ENCODE measurements at places on chromosomes 5 and 9. TPM values are rescaled to one million over a fixed set of nuclear protein-coding genes. Genes with fewer than 3 reads are reported as not detected.

The SRP19 gene
- 63.5 TPM for total RNA-seq

The PAXX gene
- total RNA-seq = 66.2 TPM

The SPZ1 gene
- total RNA-seq = not detected

The ARID3C gene
- not detected for total RNA-seq

The COL23A1 gene
- total RNA-seq = 0.18 TPM

The PITX1 gene
- 117 TPM for total RNA-seq

The QRFP gene
- not detected for total RNA-seq

DNA sequence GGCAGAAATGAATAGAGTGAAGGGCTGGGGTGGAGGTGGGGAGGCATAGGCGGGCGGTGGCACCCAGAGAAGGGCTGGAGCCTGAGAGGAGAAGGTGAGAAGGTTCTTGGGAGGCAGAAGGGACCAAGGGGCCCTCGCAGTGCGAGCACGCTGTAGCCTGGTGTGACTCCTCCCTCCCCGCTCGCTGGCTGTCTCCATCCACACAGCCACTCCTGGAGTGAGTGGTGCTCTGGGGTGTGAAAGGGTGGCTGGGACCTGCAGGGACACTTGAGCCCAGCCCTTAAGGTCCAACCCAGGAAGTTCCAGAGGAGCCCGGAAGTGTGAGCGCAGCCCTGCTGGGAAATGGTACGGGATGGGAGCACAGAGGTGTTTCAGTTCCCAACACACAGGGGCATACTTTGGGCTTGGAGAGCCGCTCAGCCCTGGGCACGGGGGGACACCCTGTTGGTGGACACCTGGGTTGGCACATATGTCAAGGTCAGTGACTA is 9.3 kb upstream of the SCGB3A1 start:
- H3K4me3 ChIP-seq = no peak overlapping the region
- DNase-seq = no peak
- H3K27ac ChIP-seq = no peak overlapping the region

DNA sequence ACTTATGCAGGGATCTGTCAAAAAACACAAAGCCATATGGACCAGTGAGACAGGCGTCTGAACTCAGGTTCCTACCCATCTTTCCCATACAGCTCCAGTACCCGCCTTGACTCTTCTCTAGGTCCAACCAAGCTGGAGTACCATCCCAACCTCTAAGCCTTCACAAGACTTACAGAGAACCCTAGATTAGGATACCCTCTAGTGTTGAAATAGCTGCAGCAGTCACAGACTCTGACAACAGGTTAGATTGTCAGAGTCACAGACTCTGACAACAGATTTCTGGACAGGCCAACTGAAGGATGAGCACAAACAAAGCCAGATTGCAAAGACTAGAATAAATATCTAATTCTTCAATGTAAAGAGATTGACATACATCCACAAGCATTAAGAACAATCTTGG is 266.1 kb downstream of the GRIA1 start:
- DNase-seq = no peak
- 0 out of 2 replicates have a peak, but pooled peaks cover 8% of the 10 kb centered on the region for H3K4me1 ChIP-seq
- no peak overlapping the region for H3K4me3 ChIP-seq
- no peaks in the 10 kb centered on the region for H3K36me3 ChIP-seq

DNA sequence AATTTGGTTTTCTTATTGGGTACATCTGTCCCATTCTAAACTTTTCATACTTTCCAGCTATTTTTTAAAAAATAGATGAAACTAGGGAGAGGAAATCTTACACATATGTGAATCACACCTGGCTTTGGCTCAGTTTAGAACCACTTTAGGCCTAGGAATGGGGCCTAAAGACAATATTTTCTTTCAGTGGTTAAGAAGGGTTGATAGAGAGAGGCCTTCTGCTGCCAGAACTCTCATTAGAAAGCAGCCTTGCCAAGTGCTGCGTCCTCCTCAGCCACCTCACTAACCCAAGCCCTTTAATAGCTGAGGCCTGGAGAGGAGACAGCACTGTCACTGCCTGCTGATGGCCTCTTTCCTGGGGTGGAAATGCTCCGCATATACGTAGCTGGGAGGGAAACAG is 167.5 kb downstream of the SAXO1 start:
- H3K4me1 ChIP-seq = no peaks in the 10 kb centered on the region
- no peak for DNase-seq
- no peak overlapping the region for H3K27ac ChIP-seq
- H3K36me3 ChIP-seq = no peaks in the 10 kb centered on the region
- no peak overlapping the region for H3K4me3 ChIP-seq
- no peaks in the 10 kb centered on the region for H3K27me3 ChIP-seq

DNA sequence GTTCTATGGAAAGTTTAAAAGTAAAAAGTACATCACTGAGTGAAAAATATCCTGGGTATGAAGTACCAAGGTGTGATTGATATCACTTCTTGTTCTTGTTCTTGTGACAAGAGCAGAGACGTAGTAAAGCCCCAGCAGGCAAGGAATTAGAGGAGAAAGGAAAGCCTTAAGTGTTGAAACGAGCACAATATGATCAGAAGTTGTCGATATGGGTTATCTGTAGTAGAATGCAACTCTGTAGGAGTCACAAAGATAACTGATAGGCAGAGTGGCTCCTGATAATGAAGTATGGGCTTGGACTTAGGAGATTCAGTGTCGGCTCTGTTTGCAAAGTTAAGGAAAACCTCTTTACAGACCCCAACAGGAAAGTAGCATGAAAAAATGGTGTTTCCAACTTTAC is 1179.1 kb downstream of the DTWD2 start:
- H3K4me1 ChIP-seq = no peaks in the 10 kb centered on the region
- no peak for DNase-seq
- H3K36me3 ChIP-seq = no peaks in the 10 kb centered on the region
- H3K27me3 ChIP-seq = no peaks in the 10 kb centered on the region

- no peak for DNase-seq
- peak overlapping the region; percentile 81 for H3K27ac ChIP-seq
- H3K27me3 ChIP-seq = no peaks in the 10 kb centered on the region
- H3K4me3 ChIP-seq = no peak overlapping the region
- peaks cover 67% of the 10 kb centered on the region for H3K4me1 ChIP-seq
Observed at GRCh38 chr9:27428551-27428950, 95.5 kb upstream of the IFNK start.

DNA sequence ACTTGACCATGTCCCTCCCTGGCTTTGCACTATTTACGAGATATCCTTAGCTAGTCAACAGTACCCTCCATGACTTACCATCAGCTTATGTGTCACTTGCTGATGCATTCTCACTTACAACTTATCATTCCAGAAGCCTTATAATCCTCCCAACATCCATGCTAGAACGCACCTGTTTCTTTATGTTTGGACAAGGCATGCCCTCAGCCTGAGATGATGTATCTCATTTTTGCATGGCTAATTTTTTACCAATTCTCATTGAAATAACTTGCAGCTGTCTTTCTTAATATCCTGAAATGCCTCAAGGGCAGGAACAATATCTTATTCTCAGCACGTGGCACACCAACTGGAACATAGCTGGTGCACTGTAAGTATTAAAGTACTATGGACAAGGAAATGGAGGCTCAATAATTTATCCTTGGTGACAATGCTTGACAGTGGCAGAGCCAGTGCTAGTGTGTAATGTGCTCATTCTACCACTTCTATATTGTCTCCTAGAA is 281.6 kb downstream of the SLF1 start:
- H3K27me3 ChIP-seq = no peaks in the 10 kb centered on the region
- no peak overlapping the region for H3K27ac ChIP-seq
- no peak for DNase-seq
- H3K36me3 ChIP-seq = no peaks in the 10 kb centered on the region
- H3K4me3 ChIP-seq = no peak overlapping the region
- no peaks in the 10 kb centered on the region for H3K4me1 ChIP-seq

All from Caco-2 (cell line).